Stimulated activated CD4-positive, alpha-beta T cell treated with anti-CD3 and anti-CD28 coated beads, Interleukin-15, amount 100 ng/mL, for 48 hours (primary cell): ENCODE measurements at places on chromosomes 7 and 10.

DNA sequence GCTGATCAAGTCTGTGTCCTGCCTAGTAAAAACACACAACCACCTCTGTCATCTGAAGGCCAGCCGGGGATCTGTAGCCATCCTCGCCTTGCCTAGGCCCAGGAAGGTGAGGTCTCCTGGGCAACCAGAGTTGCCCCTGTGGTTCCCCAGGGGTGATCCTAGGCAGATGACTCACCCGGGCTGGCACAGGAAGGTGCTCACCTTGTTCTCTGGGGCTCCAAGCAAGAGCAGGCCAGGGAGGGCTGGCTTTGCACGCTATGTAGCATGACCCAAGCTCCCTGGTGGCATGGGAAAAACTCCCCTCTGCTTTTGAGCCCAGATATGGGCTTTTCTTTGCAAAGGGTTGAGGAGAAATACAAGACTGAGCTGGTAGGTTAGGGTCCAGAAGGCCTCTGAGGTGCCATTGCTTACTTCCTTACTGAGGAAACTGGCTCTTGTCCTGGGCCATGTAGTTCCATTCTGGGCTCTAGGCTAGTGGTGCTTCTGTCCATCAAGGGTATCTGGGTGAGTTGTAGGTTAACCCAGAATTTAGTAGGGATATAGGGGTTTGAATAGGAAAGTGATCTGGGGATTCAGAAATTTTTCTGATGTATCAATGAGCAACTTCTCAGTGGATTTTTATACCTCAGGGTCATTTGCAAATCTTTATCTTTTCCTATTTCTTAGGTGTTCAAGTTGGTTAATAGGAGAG, 112.0 kb downstream of the NT5C2 start:
- no peak for DNase-seq

DNA sequence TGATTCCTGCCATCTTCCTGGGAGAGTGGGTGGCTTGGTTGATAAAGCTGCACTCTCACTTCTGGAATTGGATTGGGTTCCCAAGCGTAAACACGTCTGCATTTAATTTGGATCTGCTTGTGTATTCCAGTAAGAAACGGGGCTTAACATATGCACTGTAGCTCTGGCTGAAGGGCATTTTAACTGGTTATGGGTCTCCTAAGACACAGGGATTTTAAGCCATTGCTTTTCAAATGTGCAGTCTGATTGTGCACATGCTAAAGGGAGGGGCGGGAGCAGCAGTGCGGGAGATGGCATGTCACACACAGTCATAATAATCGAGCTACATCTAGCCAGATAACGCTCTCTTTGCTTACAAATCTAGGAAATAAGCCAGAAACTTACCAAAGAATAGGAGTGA, 247.3 kb upstream of the LYZL1 start:
- DNase-seq: no peak

GRCh38 chr10:16854623-16855022, 37.4 kb upstream of the RSU1 start:
- DNase-seq: no peak

GRCh38 chr10:21705828-21706176, 171.8 kb downstream of the MLLT10 start:
- DNase-seq: no peak

DNA sequence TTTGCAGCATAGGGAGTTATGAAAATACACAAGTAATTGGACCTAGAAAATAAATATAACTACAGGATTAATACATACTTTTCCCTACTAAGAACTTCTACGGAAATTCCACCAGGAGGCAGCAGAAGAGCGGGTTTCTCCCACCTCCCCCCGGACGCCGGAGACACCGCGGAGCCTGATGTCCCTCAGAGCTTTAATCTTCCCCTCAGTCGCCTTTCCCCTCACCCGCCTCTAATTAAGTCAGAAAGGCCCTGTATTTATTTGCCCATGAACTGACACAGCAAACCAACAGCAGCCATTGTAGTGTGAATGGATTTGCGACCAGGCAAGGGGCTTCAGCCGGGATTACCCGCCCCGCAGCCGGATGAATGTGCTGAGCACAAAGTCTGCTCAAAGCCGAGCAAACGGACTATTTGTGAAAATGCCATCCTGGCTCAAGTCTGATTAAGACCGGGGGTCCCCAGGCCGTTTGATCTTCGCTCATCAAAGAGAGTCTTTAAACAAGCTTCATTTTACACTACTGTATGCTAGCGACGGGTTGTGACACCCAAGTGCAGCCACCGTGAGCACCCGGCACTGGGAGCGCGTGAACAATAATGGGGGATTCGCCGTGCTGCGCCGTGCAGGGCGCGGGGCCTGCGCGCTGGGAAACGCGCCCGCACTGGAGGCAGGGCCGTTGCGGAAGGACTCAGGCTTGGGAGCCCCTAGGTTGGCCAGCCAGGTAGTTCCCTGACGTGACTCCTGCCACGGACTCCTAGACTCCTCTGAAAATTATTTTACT, 5.6 kb upstream of the DKK1 start:
- DNase-seq: no peak

- no peak for DNase-seq
Measured at GRCh38 chr7:139088268-139088667, 21.3 kb downstream of the ZC3HAV1 start.

DNA sequence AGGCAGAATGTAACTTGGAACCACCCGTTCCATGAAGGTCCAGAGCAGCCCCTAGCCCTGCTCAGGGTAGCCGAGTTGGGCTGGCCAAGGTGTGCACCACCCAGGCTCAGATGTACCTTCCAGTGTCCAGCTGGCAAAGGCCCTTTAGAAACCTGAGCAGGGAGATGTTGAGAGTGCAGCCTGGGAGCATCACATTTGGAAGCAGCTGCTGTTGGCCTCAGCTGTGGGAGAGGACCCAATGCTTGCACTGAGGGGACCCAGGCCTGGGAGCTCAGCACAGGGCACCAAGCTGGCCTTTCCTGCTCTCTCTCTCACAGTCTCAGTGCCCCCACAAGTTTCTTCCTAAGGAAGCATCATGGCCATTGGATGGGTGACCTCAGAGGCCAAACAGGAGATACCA, 33.5 kb downstream of the ANXA8 start:
- no peak for DNase-seq

DNA sequence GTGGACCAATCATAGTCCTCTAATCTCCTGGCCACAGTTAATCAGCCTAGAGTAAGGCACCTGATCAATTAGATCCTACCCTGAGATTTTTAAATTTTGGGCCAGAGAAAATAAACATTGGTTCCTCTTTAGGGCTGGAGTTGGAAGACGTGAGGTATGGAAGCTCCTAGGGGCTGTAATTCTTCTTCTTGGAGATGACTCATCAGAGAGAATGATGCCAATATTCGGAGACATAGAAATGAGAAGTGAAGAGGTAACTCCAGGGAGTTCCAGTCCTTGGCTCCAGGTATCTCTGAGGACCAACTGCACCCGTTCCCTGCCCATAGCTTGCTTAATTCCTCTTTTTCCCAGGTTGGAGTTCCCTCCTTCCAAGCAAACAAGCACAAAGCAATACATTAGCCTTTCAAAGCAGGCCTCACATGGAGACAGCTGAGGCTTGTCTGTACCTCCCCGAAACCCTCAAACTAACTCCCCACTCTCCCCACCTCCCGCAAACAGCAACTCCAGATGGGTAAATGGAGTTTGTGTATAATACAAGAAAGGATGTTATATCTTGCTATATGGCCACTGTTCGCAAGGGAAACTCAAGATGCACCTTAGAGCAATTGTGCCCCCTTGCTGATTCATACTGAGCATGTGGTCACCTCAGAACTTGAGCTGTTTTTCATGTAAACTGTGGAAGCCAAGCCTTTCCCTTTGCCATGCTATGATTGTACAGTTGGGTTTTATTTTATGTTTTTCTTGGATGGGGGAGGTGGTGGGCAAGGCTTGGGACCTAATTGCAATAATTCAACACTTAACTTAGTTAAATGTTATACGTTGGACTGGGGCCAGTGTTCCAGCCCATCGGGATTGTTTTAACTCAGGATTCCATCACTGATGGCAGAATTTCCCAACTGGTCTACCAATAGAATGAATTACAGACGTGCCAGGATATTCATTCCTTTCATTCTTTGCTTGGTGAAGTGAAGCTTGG, 29.3 kb downstream of the PIK3AP1 start:
- no peak for DNase-seq

GRCh38 chr10:58157076-58157766, 110.5 kb downstream of the IPMK start:
- DNase-seq: no peak

DNA sequence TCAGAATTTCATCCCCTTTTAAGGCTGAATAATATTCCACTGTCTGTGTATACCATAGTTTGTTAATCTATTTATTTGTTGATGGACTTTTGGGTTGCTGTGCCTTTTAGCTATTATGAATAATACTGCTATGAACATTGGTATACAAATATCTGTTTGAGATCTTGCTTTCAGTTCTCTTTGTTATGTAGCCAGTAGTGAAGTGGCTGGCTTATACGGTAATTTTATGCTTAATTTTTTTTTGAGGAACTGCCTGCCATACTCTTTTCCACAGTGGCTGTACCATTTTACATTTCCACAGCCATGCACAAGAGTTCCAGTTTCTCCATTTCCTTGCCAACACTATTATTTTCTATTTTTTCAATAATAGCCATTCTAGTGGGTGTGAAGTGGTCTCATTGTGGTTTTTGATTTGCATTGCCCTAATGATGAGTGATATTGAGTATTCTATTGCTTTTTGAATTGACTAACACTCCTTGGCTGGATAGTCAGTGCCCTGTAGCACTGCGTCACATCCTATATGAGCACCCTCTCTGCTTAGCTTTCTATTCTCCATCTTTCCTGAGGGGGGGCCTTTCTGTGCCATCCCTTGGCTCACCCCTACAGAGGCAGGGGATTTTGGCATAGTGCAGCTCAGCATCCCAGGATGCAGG, 29.4 kb upstream of the RAPGEF5 start:
- no peak for DNase-seq

DNA sequence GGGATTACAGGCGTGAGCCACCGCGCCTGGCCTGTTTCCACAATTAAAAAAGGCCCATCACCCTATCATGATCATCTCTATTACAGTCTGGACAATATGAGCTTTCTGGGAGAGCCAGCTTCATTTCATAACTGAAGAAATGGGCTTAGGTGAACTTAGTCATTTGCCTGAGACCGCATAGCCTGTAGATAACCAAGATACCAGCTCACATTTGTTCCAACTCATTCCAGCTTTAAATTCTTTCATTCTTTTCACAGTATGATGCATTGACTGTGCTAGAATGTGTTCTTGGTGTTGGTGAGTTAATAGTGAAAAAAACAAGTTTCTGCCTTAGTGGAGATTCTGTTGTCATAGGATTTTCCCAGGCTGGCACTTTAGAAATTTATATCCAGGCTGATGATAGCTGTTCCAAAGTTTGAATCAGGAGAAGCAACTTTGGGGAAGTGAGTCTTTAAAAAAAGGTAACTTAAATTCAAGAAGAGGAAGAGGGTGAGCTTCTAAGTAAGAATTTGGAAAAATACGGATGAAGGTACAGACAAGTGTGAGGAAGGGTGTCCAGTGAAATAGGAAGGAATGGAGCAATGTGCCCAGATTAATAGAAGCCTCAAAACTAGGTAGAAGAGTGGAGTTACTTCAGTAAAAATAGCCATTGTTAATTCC, 2.1 kb upstream of the H2AZ2 start:
- DNase-seq: no peak

DNA sequence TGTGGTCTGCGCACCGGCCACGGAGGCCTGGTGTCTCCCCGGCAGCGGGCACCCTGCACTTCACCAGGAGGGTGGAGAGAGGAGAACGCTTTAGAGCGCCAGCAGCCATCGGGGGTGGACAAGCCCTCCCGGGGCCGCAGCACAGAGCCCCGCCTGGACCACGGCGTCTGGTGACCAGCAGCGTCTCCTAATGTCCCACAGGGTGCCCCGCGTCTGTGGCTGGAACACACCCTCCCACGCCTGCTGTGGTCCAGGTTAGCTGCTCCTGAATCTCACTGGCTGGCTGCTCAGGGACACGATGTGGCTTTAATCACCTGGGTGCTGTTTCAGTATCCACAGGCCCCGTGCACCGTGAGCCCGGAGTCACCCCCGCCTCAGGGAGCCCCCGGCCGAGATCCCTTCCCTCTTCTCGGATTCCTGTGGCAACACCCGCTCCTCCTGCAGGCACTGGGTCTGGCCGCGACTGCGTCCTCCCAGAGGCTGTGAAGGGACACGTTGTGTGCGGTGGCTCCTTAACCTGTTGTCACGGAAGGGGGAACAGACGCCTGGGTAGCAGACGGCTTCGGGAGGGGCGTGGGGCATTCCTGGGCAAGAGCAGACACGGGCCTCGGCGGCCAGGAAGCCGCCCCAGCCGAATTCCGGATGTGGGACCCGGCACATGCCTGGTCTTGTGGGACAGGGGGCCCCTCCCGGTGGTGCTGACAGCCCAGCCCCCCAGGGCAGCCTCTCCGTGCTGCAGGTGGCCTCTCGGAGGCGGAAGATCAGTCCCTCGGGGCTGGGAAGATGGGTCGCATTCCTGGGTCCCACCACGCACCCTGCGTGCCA, 78.9 kb downstream of the FOXL3 start:
- DNase-seq: no peak

DNA sequence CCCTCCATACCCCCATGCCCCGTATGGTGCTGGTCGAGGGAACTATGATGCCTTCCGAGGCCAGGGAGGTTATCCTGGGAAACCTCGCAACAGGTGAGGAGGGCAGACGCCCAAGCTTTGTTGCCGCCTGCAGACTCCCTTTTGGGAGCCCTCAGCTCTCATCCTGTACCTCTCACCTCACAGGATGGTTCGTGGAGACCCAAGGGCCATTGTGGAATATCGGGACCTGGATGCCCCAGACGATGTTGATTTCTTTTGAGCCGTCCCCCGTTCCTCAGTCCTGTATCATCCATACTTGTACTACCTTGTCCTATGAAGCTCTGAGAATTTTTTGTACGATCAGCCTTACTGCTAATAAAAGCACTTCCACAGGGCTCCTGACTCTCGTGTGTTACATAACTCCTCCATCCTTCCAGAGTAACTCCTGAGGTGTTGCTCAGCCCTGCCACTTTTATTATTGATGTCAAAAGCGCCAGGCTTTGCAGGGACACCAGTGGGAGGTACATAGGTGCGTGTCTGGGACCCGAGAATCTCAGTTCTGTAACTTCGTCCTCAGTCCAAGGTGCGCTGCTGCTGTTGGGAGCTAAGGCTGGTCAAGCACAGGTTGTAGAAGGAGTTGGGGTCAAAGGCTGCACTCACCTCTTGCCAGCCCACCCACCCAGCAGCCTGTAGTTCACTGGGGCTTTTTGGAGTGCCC, 1.1 kb downstream of the UFSP1 start:
- no peak for DNase-seq

- no peak for DNase-seq
Measured at GRCh38 chr10:8852546-8852945, 798.1 kb downstream of the GATA3 start.

- DNase-seq: no peak
Measured at GRCh38 chr7:133950855-133951254, 176.3 kb upstream of the LRGUK start.
